WTC11 (cell line): ENCODE measurements at places on chromosomes 7 and 10. TPM values are rescaled to one million over a fixed set of nuclear protein-coding genes. Genes with fewer than 3 reads are reported as not detected.

- H3K4me1 ChIP-seq: peaks cover 43% of the 10 kb centered on the region
- H3K27me3 ChIP-seq: no peaks in the 10 kb centered on the region
- no peaks in the 10 kb centered on the region for H3K36me3 ChIP-seq
- H3K4me3 ChIP-seq: no peak overlapping the region
- DNase-seq: no peak
- no peak overlapping the region for H3K27ac ChIP-seq
These were observed 25.2 kb upstream of the OTUD1 start for GRCh38 chr10:23413629-23414089.

PITX3 gene
- total RNA-seq: 0.32 to 0.81 TPM (median 0.48 TPM) in 3 replicates

ANKRD7 gene
- total RNA-seq: 1.7 to 3.5 TPM (median 1.9 TPM) in 3 replicates

- H3K4me1 ChIP-seq: peaks cover 19% of the 10 kb centered on the region
- no peak overlapping the region for H3K4me3 ChIP-seq
- peaks cover 35% of the 10 kb centered on the region for H3K27me3 ChIP-seq
These were observed 3.9 kb downstream of the ADAM12 start for GRCh38 chr10:126384269-126384873.

GRCh38 chr10:119305860-119306513 is 98.6 kb downstream of the GRK5 start:
- H3K4me1 ChIP-seq: no peaks in the 10 kb centered on the region
- DNase-seq: no peak
- H3K4me3 ChIP-seq: no peak overlapping the region
- H3K27me3 ChIP-seq: no peaks in the 10 kb centered on the region
- no peaks in the 10 kb centered on the region for H3K36me3 ChIP-seq
- no peak overlapping the region for H3K27ac ChIP-seq

- H3K4me1 ChIP-seq: no peaks in the 10 kb centered on the region
- DNase-seq: no peak
- peaks cover 67% of the 10 kb centered on the region for H3K36me3 ChIP-seq
- H3K4me3 ChIP-seq: no peak overlapping the region
- H3K27me3 ChIP-seq: no peaks in the 10 kb centered on the region
These were observed 84.5 kb downstream of the AVL9 start for GRCh38 chr7:32579776-32580175.

- no peaks in the 10 kb centered on the region for H3K27me3 ChIP-seq
- peaks cover 13% of the 10 kb centered on the region for H3K4me1 ChIP-seq
- no peak overlapping the region for H3K27ac ChIP-seq
- no peaks in the 10 kb centered on the region for H3K36me3 ChIP-seq
These were observed 38.7 kb downstream of the A1CF start for GRCh38 chr10:50846753-50847152.

PTN gene
- 13.7 to 18.9 TPM (median 14.4 TPM) in 3 replicates for total RNA-seq

- H3K4me3 ChIP-seq: no peak overlapping the region
- DNase-seq: no peak
- no peaks in the 10 kb centered on the region for H3K36me3 ChIP-seq
- H3K27ac ChIP-seq: peak overlapping the region; percentile 11; the same call in 1 of the 2 replicates
- H3K4me1 ChIP-seq: peaks cover 56% of the 10 kb centered on the region
- no peaks in the 10 kb centered on the region for H3K27me3 ChIP-seq
These were observed 15.5 kb downstream of the ZMIZ1 start for GRCh38 chr10:79084012-79084971.

- no peak overlapping the region for H3K27ac ChIP-seq
- peaks cover 10% of the 10 kb centered on the region for H3K27me3 ChIP-seq
- no peak overlapping the region for H3K4me3 ChIP-seq
- DNase-seq: no peak
- H3K4me1 ChIP-seq: peaks cover 38% of the 10 kb centered on the region
These were observed 3.4 kb upstream of the RASSF4 start for GRCh38 chr10:44956226-44956625.

DYNC1I1 gene
- total RNA-seq: 2.8 to 3.4 TPM (median 3.3 TPM) in 3 replicates

TMEM176B gene
- total RNA-seq: 1.0 to 1.6 TPM (median 1.3 TPM) in 3 replicates

DNA sequence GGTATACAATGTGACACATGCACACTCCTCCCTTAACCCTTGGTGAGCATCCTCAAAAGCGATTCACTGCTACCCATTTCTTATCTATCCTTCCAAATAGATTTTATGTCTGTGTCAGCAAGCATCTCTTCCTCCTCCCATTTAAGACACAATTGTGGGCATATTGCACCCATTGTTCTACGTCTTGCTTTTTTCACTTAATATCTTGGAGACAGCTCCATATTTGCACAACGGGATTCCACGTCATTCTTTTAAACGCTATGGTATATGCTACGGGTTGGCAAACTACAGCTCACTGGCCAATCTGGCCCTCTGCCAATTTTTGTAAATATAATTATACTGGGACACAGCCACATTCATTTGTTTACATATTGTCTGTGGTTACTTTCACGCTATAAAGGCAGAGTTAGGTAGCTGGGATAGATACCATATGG is 88.6 kb downstream of the RNF216 start:
- peaks cover 14% of the 10 kb centered on the region for H3K4me1 ChIP-seq
- no peak for DNase-seq
- H3K4me3 ChIP-seq: no peak overlapping the region
- H3K27ac ChIP-seq: no peak overlapping the region

GRCh38 chr10:680146-680545 is 9.3 kb downstream of the DIP2C start:
- H3K27me3 ChIP-seq: no peaks in the 10 kb centered on the region
- H3K27ac ChIP-seq: peak overlapping the region; percentile 52; the same call in 1 of the 2 replicates
- peaks cover 7% of the 10 kb centered on the region for H3K4me1 ChIP-seq
- H3K4me3 ChIP-seq: no peak overlapping the region
- DNase-seq: no peak
- H3K36me3 ChIP-seq: no peaks in the 10 kb centered on the region

AMZ1 gene
- 0.85 to 1.4 TPM (median 1.4 TPM) in 3 replicates for total RNA-seq

- H3K36me3 ChIP-seq: peaks cover 43% of the 10 kb centered on the region
- DNase-seq: no peak
These were observed 558 bp downstream of the TCTN3 start for GRCh38 chr10:95693071-95693667.

DNA sequence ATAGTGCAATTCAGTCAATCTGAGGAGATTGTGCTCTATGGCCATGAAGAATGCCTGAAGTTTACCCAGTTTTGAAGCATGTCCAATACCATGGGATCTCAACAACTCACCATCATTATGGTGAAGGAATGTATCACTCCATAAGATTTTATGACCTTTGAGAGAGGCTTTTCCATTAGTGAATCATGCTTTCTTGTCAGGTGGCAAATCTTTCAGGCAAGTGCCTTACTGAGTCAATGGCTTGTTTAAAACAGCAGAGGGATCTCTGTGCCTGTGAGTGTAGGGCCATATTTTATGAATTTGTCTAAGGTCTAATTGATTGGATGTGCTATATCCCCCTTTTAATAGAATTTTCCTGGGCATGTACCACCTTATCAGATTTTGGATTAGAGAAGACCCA is 131.5 kb downstream of the CCDC7 start:
- H3K27me3 ChIP-seq: no peaks in the 10 kb centered on the region; the same call in 1 of the 2 replicates
- no peak for DNase-seq
- H3K27ac ChIP-seq: no peak overlapping the region
- H3K36me3 ChIP-seq: no peaks in the 10 kb centered on the region

- no peaks in the 10 kb centered on the region for H3K27me3 ChIP-seq
- peak overlapping the region; percentile 52 for H3K4me3 ChIP-seq
- no peak for DNase-seq
- H3K4me1 ChIP-seq: peaks cover 97% of the 10 kb centered on the region
- peaks cover 5% of the 10 kb centered on the region; the same call in 1 of the 2 replicates for H3K36me3 ChIP-seq
These were observed 9.2 kb downstream of the ITPRIP start for GRCh38 chr10:104328896-104329710.

RSPH10B gene
- 0.35 to 0.60 TPM (median 0.55 TPM) in 3 replicates for total RNA-seq

GDF10 gene
- total RNA-seq: 0.09 to 0.24 TPM (median 0.18 TPM) in 3 replicates
